ENCODE measurements at places on chromosomes 7 and 10. TPM values are rescaled to one million over a fixed set of nuclear protein-coding genes. Genes with fewer than 3 reads are reported as not detected.

The PI4K2A gene
- polyA plus RNA-seq, result 20.3 TPM

The NPC1L1 gene
- polyA plus RNA-seq, result 2.5 TPM

The MMD2 gene
- not detected for polyA plus RNA-seq

The HOXA4 gene
- polyA plus RNA-seq, result 22.5 TPM

The NODAL gene
- 0.26 TPM for polyA plus RNA-seq

The PRDX3 gene
- polyA plus RNA-seq, result 293 TPM

The CLRN3 gene
- 22.8 TPM for polyA plus RNA-seq

The RPEL1 gene
- polyA plus RNA-seq, result 0.17 TPM

The SPOCK2 gene
- polyA plus RNA-seq, result 147 TPM

The SLC18A3 gene
- not detected for polyA plus RNA-seq

The WDFY4 gene
- 1.9 TPM for polyA plus RNA-seq

All from right renal cortex interstitium (tissue), 3 donors.